H7 (cell line): ENCODE measurements at places on chromosomes 16 and 17.

DNA sequence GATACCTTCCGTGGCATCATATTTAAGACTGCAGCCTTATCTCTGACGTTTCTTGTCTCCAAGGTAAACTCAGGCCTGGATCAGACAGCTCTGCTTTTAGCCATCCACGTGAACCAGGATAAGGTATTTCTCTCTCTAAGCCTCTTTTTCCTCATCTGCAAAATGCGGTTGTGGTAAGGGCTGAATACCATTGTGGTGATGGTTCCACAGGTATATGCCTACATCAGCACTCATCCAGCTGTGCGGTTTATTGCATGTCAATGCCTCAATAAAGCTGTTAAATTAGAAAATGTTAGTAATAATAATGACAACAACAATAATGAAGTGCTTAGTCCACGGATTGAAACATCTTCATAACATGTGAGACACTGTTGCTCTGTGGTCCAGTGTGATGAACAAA is 104.4 kb downstream of the GRIN2A start:
- DNase-seq: no peak

DNA sequence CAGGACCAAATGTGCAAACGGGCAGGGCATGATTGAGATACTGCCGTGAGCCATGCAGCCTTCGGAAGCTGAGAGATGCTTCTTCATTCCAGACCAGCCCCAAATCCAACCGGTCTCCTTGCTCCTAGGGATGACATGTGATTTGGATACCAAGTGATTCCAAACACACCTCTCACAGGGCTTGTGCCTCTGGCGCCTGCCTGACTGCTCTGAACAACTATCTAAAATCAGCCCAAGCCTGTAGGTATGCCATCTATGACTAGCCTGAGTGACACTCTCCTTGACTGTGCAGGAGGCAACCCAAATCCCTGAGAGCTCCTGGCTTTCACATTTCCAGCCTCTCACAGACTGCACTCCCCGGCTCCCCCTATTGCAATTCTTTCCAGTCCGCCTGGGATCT is 20.3 kb downstream of the DYNC1LI2 start:
- DNase-seq: no peak

GRCh38 chr17:488993-489757 is 136.6 kb upstream of the RPH3AL start:
- peak; percentile 73 for DNase-seq

DNA sequence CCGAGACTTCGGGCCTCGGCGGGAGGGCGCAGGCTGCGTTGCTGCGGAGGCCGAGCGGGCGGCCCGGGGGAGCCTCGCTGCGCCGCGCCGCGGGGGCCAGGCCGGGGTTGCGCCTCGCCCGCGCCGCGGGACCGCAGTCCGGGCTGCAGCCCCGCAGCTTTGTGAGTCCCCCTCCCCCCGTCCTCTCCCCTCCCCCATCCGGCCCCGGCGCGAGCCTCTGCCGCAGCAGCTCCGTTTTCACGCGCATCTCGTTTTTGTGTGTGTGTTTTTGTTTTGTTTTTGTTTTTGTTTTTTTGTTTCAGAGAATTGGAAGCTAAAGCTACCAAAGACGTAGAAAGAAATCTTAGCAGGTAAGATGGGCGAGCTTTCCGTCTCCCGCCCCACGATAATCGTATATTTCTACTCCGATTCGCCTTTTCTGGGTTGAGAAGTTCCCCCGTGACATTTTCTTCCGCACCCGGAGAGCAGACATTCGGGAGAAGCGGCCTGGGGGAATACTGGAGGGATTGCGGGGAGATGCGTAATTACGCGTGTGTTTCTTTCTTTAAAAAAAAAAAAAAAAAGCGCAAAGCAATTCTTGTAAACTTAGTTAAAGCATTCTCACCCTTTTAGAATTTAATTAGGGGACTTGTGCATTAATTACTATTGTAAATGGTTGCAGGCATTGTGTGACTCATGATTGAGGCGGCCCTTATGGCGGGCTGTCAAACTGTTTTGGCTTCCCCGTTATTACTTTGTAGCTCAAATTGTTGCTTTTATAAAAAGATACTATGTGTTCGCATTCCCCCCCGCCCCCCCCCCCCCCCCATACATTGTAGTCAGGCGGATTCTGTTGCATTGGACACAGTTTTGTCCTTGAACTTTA is 732 bp downstream of the TNRC6A start:
- peak; percentile 88 for DNase-seq

- DNase-seq: no peak
Observed at GRCh38 chr17:76893623-76894334, 25.6 kb downstream of the MGAT5B start.

DNA sequence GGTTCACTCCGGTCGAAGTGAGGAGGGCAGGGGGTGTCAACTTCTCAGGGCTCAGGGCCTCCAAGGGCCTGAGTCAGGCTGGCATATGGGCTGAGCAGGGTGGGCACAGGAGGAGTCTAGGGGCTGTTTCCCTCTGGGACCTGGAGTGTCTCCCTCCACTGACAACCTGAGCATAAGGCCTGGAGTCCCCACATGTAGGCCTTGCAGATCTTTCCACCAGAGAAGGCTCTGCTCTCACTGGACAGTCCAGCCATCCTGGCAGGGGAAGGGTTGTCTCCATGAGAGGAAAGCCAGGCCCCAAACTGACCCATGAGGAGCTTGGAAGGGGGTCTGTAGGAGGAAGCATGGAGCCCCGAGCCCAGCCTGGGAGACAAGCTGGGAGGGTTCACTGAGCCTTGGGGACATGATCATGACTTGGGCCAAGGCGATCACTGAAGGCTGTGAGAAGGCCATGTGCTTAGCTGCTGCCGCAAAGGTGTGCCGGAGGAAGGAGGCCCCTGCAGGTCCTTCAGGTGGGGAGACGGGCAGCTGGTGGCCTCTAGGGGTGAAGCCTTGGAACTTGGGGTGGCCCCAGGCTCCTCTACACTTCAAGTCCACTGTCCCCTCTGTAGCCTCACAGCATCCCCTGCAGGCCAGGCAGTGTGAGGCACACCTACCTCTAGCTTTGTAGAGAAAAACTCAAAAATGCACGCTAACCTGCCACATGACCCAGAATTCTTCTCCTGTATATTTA is 9.9 kb downstream of the CMTM2 start:
- DNase-seq: peak; percentile 87

DNA sequence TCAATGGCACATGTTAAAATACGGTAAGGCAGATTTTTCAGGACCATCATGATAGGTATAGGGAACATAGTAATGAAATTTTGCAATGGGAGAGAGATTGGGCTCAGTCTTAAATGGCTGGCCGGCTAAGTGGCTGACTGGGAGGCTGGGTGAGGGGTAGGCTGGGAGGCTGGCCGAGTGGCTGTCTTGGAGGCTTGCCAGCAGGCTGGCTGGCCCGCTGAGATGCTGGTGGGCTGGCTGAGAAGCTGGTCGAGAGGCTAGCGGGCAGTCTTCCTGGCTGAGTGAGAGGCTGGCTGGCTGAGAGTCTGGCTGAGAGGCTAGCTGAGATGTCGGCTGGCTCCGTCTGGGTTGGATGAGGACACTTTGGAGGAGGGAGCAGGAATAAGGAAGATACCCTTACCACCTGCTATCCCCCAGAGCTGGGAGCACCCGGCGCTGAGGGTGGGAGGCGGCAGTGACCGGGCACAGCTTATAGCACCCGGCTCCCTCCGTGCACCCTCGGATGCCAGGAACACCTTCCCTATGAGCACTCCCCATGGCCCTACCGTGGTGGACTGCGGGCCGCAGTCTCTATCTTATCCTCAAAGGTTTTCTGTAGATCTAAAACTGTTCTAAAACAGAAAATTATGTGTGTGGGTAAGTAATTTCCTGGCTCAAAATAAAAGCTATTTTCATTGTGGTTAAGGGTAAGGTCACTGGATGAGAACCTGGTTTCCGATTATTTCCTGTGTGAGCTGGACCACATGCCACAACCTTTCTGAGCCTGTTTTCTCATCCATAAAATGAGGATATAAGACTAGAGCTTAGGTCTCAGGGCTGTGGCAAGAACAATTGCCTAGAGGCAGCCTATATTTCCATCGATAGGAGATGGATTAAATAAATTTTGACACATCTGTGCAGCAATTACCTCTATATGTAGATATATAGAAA is 34.5 kb upstream of the TMC5 start:
- DNase-seq: peak; percentile 20

DNA sequence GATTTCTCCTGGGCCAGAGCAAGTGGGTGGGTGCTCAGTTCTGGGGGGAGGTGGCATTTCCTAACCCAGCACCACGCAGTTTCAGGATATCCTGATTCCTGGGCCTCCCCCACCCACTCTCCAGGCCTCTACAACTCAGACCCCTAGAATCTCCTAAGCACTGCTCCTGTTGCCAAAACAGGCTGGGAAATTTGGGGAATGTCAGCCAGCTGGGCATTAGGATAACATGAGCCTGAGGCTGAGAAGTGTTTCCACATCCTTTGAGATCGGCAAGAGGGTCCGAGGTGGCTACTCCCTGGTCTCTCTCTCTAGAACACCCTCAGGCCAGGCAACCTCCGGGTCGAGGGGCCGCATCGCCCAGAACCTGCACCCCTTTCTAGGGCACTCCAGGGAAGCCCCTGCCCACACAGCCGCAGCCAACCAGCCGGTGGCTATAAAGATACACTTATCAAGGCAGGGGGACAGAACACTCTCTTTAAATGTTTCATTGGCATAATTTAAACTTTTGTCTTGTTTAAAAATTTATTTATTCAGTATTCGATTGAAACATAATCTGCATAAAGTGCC is 23.6 kb downstream of the TBC1D16 start:
- no peak for DNase-seq

DNA sequence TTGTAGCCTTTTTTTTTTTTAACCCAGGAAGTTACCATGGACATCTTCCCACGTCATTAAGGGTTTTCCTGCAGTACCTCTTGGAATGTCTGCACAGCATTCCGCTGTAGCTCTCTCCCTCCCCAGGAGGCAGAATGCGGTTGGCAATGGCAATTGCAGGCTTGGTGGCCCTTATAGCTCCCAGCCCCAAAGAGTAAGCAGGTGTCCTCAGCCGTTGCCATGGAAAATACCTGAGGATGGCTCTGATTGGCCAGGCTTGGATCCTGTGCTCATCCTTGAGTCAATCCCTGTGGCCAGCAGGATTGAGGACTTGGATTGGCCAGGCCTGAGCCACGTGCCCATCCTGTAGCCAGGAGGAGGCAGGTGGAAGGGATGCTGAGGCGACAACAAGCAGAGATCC is 15.5 kb upstream of the TIMP2 start:
- peak; percentile 92 for DNase-seq

DNA sequence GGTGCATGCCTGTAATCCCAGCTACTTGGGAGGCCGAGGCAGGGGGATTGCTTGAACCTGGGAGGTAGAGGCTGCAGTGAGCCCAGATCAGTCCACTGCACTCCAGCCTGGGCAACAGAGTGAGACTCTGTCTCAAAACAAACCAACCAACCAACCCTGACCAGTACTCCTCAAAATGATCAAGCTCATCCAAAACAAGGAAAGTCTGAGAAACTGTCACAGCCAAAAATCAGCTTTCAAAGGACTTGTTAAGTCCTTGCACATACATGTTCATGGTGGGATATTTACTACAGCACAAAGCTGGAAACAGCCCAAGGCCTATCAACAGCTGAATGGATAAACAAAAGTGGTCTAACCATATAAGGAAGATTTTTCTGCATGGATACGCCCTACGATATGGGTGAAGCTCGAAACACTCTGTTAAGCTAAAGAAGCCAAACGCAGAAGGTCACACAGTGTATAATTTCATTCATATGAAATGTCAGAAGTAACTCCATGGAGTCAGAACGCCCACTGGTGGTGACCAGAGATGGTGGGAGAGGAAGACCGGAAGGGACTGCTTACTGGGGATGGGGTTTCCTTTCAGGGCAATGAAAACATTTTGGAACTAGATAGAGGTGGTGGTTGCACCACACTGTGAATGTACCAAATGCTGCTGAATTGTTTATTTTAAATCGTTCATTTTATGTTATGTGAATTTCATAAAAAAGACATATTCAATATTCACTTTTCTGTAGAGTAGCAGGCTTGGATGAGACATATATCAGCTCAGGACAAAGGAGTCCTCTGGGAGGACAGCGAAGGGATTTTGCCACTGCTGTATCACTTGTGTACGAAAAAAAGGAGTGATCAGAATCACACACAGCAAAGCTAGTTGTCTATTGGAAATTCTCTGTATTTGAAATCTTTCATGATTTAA is 17.7 kb downstream of the CCL17 start:
- peak; percentile 71 for DNase-seq

GRCh38 chr17:41787021-41787418 is 509 bp upstream of the JUP start:
- DNase-seq: no peak

DNA sequence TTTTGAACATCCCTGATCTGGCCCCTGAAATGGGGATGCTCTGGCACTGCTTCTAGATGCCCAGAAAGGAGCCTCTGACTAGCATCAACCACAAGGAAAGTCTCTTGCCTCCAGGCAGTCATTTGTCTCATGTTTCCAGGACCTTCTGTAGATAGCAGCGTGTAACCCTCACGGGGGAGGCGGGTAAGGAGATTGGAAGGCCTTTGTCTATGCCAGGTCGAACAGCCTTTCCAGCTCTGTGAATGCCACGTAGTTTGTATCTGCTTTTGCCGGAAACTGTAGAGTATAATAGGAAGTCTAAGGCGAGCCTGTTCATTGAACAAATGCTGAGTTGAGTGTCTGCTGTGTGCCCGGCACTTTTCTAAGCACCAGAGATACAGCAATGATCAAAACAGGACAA is 43.9 kb upstream of the AQP8 start:
- no peak for DNase-seq

- no peak for DNase-seq
Observed at GRCh38 chr16:65386672-65387071, 264.8 kb upstream of the CDH11 start.

DNA sequence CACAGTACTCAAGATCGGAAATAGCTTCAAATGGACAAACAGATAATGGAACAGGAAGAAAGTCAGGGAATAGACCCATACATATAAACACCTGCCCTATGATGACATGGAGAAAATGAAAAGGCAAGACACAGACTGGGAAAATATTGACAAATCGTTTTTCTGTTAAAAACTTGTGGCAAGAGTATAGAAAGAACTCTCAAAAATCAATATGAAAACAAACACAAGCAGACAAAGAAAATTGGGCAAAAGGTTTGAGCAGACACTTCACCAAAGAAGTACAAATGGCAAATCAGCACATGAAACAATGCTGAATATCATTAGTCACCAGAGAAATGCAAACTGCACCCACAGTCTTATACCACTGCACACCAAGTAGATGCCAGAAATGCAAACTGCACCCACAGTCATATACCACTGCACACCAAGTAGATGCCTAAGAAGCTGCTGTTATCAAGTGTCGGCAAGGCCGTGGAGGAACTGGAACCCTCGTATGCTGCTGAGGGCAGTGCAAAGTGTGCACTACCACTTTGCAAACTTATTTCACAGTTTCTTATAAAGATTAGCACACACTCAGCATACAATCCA is 123.5 kb upstream of the CHMP6 start:
- no peak for DNase-seq
